ENCODE measurements at places on chromosomes 6 and 20.

DNA sequence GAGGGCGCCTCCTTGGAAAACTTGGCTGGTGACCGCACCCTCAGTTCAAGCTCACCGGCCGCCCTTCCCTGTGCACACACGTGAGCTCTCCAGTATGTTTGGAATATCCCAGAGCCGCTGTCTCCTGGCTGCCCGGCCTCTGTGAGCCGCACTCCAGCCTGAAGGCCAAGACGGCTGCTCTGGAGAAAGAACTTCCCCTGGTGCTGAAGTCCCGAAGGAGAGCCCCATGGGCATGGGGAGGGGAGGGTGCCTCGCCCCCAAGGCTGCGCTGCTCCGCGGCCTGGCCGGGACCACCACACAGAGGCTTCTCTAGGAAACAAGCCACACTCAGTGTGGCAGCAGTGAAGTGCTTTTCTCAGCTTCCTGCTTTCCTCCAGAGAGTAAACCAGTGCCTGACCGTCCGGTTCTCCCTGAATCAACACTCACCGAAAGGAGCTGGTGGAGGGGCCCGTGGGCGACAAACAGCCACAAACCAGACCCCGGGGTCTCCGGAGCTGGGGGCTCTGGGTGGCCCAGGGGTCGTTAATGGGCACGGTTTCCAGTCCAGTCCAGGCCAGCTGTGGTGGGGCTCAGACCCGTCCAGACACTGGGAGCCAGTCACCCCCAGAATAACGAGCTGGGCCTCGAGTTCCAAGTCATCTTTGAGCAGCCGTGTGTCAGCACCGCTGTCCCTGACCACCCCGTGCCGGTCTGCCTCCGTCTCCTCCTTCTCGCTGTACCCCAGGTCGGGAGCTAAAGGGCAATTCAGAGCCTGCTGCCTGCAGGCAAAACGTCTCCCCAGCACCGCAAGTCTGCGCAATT is 87.4 kb upstream of the BHLHE23 start:
- no peak for DNase-seq

GRCh38 chr6:35007016-35007415 is 118.0 kb downstream of the ANKS1A start:
- no peak for DNase-seq

- DNase-seq, result no peak
These were observed 45.8 kb upstream of the PNRC1 start for GRCh38 chr6:89034586-89035251.

GRCh38 chr20:54019585-54019984 is 50.8 kb downstream of the BCAS1 start:
- DNase-seq, result no peak

GRCh38 chr20:19696620-19697019 is 61.4 kb upstream of the RIN2 start:
- DNase-seq, result no peak

Data from central memory CD4-positive, alpha-beta T cell (primary cell).